DMS 273 treated with DMSO at 0.1 percent for 48 hours (cell line): ENCODE measurements at places on chromosomes 16 and 17.
A peak's percentile ranks its signal among the peaks of the same experiment; 100 is the strongest.

GRCh38 chr17:36193216-36193775 lies 3.3 kb downstream of the CCL3L1 start:
- no peak for DNase-seq

GRCh38 chr16:14539156-14539555 lies 90.9 kb downstream of the PARN start:
- DNase-seq = no peak

DNA sequence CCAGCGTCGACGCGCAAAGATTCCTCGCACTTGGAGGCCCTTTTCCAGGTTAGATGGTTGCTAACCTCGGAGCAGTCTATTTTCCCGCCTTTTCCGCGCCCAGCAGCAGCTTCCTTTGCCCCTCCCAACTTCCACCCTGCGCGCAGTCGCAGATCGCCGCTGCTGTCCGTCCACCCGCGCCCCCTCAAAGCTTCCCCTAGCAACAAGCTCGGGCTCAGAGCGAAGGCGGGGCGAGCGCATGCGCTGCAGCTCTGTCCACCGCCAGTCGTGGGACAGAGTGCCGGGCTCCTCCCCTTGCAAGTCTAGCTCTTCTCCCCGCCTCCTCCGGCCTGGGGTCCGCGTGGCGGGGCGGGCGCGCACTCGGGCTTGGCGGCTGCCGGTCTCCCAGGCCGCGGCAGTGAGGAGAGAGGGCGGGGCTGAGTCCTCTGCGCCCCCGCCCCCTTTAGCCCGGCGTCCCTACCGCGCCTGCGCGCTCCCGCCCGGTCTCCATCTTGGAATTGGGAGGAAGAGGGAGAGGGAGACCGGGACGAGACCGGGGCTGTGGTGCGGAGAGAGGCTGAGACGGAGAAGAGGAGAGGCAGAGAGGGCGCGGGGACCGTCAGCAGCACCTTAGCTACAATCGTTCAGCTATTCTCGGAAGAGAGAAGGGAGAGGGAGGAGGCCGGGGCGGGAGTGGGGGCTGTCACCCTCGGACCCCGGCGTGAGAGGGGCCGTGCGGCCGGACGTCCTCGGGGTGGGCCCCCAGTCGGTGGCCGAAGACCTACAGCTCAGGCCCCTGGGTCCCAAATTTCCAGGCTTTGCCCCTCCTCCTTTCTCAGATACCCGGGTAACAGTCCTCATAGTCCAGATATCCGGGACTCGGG lies at the start of gene TAOK2:
TAOK2 (plus strand) TSS at position 485 of the 863 bp plus-strand sequence. CDS start 3,905 bp downstream, outside the sequence.
- DNase-seq = peak; percentile 97

- no peak for DNase-seq
Observed at GRCh38 chr17:29615048-29615385, 7.7 kb downstream of the CORO6 start.

- DNase-seq = no peak
Observed at GRCh38 chr17:55159251-55159650, 105.5 kb upstream of the HLF start.
